CD4-positive, alpha-beta T cell treated with Interleukin-6 at 100 ng/mL for 8 hours (primary cell): ENCODE measurements at places on chromosomes 7 and 10.

- DNase-seq, result no peak
Measured at GRCh38 chr7:133712544-133712943, 414.6 kb upstream of the LRGUK start.

DNA sequence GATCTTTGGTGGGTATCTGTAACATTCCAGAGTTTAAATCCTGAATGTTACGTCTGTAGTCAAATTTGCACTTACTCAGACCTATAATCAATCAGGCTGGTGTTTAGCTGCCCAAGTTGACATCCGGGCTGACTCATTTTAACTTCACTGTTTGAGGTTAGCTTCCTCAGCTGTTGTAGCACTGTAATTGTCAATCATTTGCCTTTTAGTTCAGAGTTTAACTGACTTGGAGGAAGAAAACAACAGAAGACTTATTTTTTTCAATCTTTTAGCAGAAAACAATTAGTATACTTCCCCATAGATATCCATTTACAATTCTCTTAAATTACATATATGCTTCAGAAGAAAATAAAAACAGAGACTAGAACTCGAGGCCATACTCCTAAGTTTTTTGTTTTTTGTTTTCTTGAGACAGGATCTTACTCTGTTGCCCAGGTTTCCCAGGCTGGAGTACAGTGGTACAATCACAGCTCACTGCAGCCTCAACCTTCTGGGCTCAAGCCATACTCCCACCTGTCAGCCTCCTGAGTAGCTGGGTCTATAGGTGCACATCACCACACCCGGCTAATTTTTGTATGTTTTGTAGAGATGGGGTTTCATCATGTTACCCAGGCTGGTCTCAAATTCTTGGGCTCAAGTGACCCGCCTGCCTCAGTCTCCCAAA lies 38.5 kb upstream of the LRRC17 start:
- no peak for DNase-seq

GRCh38 chr10:90032519-90032918 lies 331.1 kb downstream of the KIF20B start:
- no peak for DNase-seq

DNA sequence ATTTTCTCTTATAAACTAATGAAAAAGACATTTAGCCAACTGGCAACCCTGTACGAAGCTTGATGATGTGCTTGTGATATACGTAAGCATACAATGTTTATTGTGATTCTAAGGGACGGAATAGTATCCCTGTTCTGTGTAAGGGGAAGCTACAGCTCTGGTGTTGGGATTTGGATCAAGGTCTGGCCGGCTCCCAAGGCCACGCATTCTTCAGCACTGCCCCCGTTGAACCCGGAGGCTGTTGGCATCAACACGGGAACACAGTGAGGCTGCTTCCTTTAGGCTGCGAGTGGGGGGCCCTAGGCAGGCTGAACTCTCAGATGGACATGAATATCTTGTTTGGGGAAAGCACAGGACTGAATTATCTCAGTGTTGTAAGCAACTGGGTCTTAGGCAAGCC lies 180.6 kb downstream of the CAMK1D start:
- no peak for DNase-seq

DNA sequence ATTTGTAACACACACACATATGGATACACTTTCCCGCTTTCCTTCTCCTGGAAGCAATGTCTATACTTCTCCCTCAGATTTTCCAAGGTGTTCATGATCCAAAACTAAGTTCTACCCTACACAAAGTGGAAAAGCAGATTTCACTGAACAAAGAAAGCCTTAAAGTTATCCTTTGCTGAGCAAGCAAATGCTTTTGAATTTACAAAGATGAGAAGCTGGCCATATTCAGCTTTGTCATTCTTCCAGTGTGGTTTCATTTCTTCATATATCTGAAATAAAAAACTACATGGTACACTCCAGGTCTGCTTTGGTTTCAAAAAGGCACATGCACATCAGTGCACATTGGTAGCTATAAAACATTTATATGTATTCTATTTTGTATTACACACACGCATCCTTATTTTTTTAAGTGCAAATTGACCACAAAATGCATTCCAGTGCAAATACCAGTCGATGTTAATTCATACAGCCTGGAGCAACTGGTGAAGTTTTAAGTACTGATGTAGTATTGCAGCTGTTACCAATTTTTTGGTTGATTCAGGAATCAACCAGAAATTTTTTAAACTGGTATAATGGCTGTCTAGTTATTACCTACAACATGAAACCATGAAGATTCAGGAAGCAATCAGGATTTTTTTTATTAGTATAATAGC lies 65.5 kb upstream of the SRPK2 start:
- no peak for DNase-seq

DNA sequence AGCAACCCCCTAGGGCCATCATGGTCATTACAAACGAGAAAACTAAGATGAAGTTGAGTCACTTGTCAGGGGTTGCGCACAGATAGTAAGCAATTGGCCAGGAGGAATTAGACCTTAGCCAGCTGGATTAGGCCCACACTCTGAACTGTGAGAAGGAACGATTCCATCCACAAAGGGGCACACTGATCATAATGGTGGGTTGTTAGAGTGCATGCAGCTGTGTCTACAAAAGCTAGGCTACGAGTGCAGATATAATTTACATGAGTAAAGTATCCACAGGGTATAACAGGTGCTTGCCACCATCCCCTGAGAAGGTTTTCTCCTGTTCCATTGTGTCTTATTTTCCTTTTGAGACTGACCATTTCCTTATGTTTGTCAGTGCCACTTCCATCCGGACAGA lies 16.6 kb upstream of the FAM170B start:
- DNase-seq, result no peak

DNA sequence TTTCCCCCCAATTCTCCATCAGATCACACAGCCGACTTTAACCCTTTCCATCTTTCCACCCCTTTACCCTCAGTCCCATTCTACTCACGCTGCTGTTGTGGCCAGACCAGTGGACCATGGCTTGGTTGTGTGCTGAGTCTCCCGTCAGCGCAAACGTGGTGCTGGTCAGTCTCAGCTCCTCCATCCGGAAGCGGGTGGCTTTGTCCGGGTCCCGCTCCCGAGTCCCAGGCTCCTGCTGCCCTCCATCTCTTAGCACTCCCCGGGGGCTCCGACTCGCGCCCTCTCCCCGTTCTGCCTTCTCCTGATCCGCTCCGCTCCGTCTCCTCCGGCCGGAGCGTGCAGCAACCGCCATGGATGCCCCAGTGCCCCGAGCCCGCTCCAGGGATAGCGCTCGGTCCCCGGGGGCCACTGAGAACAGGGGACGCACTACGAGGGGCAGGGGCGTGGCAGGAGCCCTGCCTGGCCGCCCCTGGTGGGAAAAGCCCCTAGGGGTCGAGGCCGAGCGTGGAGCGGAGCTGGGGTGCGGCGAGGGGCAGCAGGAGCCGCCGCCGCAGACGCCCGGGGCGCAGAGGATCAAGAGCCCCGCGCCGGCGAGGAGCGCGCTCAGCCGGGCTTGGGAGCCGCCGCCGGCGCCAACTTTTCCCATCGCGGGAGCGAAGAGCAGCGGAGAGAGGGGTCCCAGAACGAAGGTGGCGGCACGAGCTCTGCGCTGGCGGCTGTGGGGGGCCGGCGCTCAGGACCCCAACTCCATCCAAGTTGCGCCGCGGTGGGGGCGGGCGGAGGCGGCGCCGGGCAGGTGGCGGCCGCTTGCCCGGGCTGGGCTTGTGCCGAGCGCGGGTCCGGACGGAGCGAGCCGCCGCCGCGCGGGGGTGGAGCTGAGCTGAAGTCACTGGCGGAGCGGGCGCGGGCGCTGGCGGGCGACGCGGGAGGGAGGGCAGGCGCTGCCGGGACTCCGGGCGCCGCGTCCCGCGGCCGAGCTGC lies at the start of gene SORCS1:
SORCS1 (minus strand) TSS at position 826 of the 981 bp plus-strand sequence.
- no peak for DNase-seq

- DNase-seq, result no peak
Measured at GRCh38 chr7:67364441-67365017, 367.9 kb downstream of the TYW1 start.

DNA sequence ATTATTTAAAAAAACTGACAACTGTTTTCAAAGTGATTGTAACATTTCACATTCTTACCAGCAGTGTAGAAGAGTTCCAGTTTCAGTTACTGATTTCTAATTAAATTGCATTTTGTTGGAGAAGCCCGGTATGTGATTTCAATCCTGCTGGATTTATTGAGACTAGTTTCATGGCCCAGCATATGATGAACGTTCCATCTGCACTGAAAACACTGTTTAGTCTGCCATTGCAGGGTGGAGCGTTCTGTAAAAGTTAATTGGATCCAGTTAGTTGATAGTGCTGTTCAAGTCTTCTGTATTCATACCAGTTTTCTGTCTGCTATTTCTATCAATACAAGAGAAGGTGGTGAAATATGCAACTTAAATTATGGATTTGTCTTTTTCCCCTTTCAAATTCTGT lies 37.3 kb upstream of the CCNY start:
- DNase-seq, result no peak

GRCh38 chr10:112738606-112739591 lies 211.1 kb upstream of the TCF7L2 start:
- DNase-seq, result no peak

DNA sequence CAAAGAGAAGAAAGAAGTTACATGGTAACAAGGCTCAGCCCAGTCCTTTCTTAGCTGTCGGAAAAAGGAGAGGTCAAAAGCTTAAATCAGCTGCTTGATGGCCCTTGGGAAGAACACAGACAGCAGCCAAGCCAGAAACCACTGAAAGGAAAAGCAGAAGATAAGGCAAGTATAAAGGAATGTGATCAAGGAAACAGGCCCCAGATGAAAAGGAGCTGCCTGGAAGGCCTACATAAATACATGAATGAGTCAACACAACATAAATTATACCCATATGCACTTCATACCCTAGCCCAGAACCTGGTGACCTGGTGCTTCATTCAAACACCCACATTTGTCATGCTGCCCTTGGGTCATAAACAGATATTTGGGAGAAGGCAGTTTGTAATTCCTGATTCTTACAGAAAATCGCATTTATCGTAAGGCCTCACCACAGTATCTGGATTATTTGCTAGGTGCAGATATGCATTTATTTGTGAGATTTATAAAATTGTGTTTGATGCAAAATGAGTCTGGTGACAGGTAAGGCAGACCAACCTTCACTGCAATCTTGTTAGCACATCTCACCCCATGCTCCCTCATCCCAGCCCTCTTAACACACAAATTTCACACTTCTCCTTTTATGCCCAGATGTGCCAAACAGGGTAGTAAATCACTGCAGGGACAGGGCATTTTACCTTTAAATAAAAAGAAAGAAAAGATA lies 94.9 kb upstream of the KCNIP2 start:
- no peak for DNase-seq

DNA sequence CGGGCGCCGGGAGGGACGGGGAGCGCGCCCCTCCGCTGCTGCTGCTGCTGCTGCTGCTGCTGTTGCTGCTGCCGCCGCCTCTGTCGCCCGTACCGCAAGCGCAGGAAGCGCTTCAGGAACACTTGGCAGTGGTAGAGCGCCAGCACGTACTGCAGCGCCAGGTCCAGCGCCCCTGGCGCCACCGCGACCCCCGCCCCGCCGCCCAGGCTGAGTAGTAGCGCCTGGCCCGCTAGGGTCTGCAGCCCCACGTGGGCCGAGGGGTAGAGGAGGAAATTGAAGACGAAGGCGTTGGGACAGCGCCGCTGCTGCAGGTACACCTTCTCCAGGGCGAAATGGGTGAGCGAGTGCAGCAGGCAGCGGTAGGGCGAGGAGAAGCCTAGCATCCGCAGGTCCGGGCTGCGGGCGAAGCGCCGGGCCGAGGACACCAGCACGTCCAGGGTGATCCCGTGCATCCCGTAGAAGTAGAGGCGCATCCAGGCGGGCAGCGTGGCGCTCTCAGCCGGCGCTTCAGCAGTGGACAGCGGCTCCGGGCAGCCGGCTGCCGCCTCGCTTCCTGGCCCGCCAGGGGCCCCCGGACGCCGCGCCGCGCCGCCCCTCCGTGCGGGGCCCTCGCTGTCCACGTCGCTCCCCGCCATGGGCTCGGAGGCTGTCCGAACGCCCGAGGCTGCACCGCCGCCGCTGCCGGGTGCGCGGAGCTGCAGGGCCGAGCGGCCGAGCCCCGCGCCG lies at the start of gene TMEM229A:
TMEM229A (minus strand) TSS at position 699 of the 726 bp plus-strand sequence; CDS start at position 635, 64 bp downstream.
- no peak for DNase-seq

DNA sequence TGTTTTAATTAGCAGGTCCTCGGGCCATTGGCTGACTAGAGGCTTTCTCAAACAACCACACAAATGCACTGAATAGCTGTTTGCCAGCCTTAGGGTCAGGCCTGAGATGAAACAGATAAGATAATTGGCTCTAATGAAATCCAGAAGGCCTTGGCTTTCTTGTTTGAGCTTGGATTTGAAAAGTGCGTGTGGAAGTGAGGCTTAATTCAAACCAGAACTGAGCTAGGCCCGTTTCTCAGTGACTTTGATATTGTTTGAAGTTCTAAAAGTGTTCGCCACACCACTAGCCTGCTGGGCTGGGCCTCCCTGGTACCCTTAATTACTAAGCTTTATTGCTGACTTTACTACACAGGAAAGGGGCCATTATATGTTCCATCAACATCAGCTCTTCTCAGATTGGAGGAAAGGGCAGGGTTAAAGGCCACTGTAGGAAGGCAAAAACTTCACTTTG lies 270.6 kb downstream of the TWIST1 start:
- no peak for DNase-seq

DNA sequence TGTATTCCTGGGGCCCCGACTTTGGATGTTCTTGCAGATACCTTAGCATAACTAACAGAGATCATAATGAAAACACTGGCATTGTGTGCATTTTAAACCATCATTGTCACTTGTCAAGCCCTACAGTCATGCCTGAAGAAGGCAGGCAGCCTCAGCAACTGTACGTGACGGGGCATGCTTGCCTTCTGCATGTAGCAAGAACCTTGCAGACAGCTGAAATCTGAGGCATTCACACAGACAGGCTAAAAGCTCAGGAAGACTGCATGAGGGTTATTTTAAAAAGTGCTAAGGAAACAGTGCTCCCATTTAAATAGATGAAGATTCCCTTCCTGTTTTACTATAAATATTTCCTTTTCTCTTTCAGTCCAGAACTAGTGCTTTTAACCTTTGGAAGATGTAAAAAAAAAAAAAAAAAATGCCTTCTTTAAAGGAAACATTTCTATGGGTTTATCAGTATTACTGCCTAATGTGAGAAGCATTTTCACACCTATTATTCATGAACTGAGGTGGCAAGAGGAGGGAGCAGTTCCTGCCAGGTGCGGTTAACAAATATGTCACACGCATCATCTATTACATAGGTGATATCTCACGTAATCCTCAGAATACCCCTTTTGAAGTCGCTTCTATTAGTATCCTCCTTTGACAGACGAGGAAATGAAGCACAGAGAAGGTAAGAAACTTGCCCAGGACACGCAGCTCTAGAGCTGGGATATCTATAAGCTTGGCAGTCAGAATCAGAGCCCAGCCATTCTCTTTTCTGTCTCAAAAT lies 88.1 kb downstream of the PRKCQ start:
- peak; percentile 62 for DNase-seq

GRCh38 chr7:100584054-100584682 lies 1.8 kb downstream of the LRCH4 start:
- DNase-seq, result no peak

GRCh38 chr10:126857178-126857806 lies 47.9 kb upstream of the DOCK1 start:
- no peak for DNase-seq

- DNase-seq, result no peak
Measured at GRCh38 chr10:123862421-123863182, 29.0 kb downstream of the CPXM2 start.

- DNase-seq, result no peak
Measured at GRCh38 chr10:118340486-118340885, 1.6 kb downstream of the FAM204A start.
